Mesenteric fat pad (tissue), 1 donor: ENCODE measurements at places on chromosomes 2 and 18. TPM values are rescaled to one million over a fixed set of nuclear protein-coding genes. Genes with fewer than 3 reads are reported as not detected.

The RPIA gene
- total RNA-seq = 20.3 TPM

DNA sequence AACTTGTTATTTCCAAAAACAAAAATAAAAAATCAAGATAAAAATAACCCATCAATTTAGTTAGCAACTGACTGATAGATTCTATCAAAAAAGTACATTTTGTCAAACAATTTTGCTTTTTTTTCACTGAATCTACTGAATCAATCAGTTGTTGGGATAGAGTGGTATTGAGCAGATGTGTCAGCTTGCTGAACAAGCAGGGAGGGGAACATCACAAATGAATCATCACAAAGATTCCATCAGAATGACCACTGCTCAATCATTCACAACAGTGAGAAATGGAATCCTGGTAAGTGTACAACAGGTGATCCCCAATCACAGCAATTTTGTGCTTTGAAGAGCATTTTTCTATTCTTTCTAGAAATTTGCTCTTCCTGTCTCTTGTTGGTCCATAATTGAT is 12.3 kb upstream of the SLC14A2 start:
- no peak for DNase-seq

GRCh38 chr2:233389601-233390125 is 35.4 kb downstream of the DGKD start:
- peak; percentile 77 for DNase-seq

DNA sequence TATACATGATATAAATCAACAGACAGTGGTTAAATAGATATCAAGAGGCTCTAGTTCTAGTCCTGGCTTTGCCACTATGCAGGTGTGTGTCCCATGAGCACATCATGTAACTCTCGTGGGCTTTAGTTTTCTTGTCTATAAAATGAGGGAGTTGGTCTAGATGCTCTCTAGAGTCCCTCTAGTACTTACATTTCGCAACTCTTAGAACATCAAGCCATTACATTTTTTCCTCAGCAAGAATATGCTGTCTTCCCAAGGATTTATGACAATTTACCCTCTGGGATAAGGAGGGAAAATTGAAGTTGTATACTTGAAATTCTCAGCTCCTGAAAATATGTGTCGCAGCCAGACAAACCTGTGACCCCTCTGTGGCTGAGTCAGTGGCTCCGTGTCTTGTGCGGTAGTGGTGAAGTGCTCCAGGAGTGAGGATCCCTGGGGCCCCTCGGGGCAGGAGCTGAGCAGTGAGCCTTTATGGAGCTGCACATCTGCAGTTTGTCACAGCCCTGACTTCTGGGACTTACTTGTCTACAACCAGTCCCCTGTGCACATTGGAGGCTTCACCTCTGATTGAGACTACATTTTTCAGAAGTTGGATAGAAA is 6.8 kb downstream of the PKP4 start:
- DNase-seq = no peak

- no peak for DNase-seq
Measured at GRCh38 chr2:219520079-219520478, 5.8 kb downstream of the ASIC4 start.

GRCh38 chr18:43682196-43682595 is 404.9 kb upstream of the SYT4 start:
- no peak for DNase-seq

GRCh38 chr18:22152093-22152492 is 17.3 kb upstream of the GATA6 start:
- no peak for DNase-seq

The MROH2A gene
- total RNA-seq = not detected

- no peak for DNase-seq
Measured at GRCh38 chr18:13371689-13372418, 153.3 kb downstream of the LDLRAD4 start.

GRCh38 chr2:161905389-161906046 is 168.5 kb downstream of the DPP4 start:
- DNase-seq = no peak

DNA sequence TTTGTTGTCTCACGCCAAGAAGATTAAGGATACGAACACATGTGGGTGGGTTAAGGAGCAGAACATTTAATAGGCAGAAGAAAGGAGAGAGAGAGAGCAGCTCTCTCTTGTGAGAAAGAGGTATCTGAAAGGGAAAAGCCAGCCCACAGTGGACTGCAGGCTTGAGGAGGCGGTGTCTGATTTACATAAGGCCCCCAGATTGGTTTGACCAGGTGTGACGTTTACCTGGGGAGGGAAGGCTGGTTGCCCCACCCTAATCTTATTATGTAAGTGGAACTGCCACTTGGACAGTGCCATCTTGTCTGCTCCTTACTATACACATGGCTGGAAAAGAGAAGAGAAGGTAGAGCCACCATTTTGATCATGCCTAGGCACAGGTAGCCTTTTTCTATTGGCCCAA is 189.2 kb downstream of the NCK2 start:
- DNase-seq = no peak

DNA sequence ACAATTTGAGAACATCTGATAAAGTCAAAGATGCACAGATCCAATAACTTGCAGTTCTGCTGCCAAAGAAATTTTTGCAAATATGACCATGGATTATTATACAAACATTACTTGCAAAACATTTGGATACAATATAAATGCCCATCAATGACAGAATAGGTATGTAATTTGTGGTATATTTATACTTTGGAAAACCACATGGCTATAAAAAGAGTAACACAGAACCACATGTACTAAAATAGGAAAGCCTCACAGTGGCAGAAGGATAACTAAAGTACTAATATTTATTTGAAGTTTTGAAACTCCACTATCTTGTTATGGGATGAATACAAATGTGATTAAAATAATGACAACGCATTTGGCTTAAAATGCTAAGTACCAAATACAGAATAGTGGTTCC is 51.8 kb upstream of the DNAJC10 start:
- no peak for DNase-seq

DNA sequence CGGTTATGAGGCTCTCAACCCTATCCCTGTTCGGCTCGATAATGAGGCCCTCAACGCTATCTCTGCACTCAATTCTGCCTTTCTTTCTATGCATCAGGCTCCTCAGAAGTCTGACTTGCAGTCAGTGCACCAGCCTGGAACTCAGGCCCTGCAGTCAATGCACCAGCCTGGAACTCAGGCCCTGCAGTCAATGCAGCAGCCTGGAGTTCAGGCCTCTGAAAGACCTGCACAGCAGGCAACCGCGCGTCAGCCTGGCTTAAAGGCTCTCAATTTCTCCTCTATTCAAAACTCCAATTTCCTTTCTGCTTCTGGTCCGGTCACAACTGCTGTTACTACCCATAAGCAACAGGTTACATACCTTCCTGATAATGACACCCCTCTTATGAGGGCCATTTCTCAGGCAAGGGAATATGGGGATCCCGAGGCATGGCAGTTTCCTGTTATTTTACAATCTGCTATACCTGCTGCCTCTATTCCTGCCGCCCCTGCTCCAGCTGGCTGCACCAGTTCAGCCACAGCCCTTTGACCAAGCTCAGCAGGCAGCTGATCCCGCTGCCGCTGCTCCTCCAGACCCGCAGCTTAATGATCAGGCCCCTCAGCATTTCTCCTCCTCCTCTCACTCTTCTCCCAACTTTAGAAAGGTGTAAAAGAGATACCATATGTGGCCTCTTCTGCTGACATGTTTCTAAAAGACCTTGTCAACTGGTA is 933.6 kb upstream of the FANCL start:
- no peak for DNase-seq

- DNase-seq = no peak
Measured at GRCh38 chr2:159118859-159119500, 150.5 kb downstream of the TANC1 start.

DNA sequence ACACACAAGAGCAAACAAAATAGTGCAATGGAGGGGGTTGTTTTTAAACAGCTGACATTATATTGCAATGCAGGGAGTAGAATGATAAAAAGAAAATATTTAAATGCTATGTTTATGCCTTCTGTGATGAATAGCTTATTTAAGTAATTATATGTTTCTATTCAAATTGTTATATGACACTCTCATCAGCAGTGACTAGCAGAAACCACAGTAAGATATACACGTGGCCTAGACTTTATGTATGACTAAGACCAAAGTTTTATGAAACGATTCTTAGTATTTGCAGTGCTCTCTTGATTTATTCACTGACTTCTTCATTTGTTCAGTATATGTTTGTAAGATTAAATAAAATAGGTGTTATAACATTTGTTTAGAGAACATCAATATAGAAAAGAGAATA is 26.1 kb upstream of the C1D start:
- no peak for DNase-seq

GRCh38 chr18:78776706-78777285 is 202.8 kb upstream of the SALL3 start:
- DNase-seq = peak; percentile 55

GRCh38 chr2:33272001-33272400 is 204.4 kb upstream of the RASGRP3 start:
- DNase-seq = no peak

The FAM210A gene
- 17.3 TPM for total RNA-seq

DNA sequence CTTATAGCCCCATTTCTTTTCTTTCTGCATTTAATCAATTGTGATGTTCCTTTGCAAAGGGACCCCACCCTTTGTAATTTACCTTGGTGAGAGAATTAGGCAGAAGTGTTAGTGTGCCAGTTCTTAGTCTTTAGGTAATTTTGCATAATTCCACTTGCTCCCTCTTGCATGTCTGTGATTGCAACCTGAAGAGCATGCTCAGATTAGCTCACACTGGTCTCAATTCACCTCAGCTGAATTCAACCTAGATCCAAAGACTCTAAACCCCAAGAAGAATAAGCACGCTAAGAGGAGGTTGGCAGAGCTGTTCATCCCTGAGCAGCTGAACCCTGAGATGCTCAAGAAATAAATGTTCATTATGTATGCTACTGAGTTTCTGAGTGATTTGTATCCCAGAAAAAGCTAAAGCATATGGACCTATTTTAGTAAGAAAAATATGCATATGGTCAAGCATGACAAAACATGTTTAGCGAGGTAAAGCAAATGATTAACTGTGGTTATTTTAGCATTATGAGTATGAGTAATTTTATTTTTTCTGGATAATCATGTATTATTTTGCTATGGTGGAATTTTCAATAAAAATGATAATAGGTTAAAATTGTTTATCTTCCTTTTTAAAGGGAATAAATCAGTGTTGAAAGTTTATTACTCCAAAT is 299.2 kb upstream of the ZSWIM2 start:
- no peak for DNase-seq

The CNGA3 gene
- 1.1 TPM for total RNA-seq

The RFTN2 gene
- total RNA-seq = 6.8 TPM

The C2orf72 gene
- total RNA-seq = not detected

- no peak for DNase-seq
Measured at GRCh38 chr2:141423124-141423523, 707.7 kb downstream of the LRP1B start.

The COBLL1 gene
- 85.9 TPM for total RNA-seq
